ENCODE measurements at places on chromosomes 5 and 9. TPM values are rescaled to one million over a fixed set of nuclear protein-coding genes. Genes with fewer than 3 reads are reported as not detected.

The ZNF79 gene
- total RNA-seq = 4.9 TPM

The PCSK1 gene
- 0.16 TPM for total RNA-seq

The SEMA5A gene
- not detected for total RNA-seq

The BNC2 gene
- 6.2 TPM for total RNA-seq

The SPINK6 gene
- total RNA-seq = 0.45 TPM

The CKMT2 gene
- not detected for total RNA-seq

The ADCY2 gene
- not detected for total RNA-seq

The KCNN2 gene
- total RNA-seq = 0.07 TPM

The BTNL8 gene
- total RNA-seq = not detected

The MAPK9 gene
- 31.5 TPM for total RNA-seq

The ANKRD18B gene
- 4.8 TPM for total RNA-seq

The ADGRV1 gene
- 0.56 TPM for total RNA-seq

The IRX1 gene
- total RNA-seq = not detected

The BTNL3 gene
- total RNA-seq = not detected

The NTRK2 gene
- total RNA-seq = not detected

The SOHLH1 gene
- total RNA-seq = 0.12 TPM

The MIGA2 gene
- 15.6 TPM for total RNA-seq

The MARCHF11 gene
- total RNA-seq = not detected

The ADAMTS12 gene
- total RNA-seq = 6.4 TPM

The FAM221B gene
- total RNA-seq = not detected

The BAAT gene
- total RNA-seq = 0.32 TPM

The DPP7 gene
- total RNA-seq = 111 TPM

The CATSPER3 gene
- 0.22 TPM for total RNA-seq

The PHF24 gene
- 0.14 TPM for total RNA-seq

The TAS2R1 gene
- not detected for total RNA-seq

The FBP2 gene
- total RNA-seq = 0.06 TPM

The PCDHB12 gene
- total RNA-seq = not detected

Measured in A549 treated with Hydrocortisone at 1 μM for 4 hours (cell line).